ENCODE measurements at places on chromosomes 16 and 17.

DNA sequence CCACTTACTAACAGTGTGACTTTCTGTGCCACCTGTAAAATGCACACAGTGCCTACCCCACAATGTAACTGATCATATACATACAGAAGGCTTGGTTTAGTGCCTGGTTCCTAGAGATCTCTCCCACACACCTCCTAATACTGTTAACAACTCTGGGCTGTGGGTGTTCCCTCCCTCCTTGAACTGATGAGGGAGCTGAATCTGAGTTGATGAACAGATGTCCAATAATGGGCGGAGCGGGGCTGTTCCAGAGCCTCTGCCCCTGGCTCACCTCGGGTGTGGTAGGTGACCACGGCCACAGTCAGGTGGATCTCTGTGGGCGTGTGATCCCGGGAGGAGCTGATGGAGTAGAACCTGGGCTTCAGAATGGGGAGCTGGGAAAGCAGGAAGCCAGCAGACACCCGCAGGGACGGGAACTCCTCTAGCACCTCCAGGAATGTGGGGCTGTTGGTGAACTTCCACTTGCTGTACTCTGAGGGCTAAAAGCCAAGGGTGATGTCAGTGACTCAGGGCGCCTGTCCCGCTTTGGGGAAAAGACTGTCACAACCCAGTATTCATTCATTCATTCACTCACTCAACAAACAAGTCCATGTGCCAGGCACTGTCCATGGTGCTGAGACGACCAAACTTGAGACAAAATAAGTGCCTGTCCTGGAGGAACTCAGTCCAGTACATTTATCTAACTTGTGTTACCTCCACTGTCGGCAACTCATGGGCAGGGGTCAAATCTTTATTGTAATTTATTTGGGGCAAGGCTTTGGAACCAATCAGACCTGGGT lies 37.6 kb downstream of the NOS2 start:
- DNase-seq: peak; percentile 5

- DNase-seq: no peak
These were observed 3.8 kb downstream of the SMCR8 start for GRCh38 chr17:18318771-18319450.

DNA sequence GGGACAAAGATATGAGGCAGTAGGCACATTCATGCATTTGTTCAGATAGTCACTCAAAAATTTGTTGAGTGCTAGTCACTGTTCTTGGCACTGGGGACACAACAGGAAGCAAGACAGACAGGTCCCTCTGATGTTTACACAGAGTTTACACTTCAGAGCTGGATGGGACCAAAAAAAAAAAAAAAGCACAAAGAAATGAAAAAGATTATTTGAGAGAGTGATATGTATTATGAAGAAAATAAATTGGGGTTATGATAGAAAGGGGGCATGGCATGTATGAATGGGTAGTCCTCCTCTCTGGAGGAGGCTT lies 3.5 kb upstream of the YPEL2 start:
- DNase-seq: no peak

GRCh38 chr17:39973496-39973895 lies 7.1 kb upstream of the PSMD3 start:
- DNase-seq: no peak

DNA sequence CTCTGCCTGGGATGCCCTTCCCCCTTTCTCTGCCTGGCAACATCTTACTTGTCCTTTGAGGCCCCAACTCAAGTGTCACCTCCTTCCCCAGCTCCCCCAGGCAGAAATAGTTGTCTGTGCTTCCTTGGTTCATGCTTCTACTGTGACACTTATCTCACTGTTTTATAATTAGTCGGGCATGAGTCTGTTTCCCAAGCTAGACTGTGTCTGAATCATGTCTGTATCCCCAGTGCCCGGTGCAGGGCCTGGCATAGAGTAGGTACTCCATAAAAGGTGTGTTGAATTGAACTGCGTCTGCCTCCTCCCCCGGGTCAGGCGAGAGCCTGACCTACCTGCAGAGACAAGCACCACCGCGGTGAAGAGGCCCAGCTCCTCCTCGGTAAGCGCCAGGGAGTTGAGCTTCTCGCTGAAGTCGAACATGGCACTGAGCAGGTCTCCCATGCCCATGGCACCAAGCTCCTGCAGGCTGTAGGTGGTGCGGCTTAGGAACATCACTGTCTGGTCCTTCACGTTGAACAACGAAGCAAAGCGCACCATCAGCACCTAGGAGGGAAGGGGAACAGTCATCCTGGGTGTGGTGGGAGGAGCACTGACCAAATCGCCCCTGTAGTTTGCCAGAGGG lies 6.7 kb downstream of the NR1D1 start:
- DNase-seq: no peak

DNA sequence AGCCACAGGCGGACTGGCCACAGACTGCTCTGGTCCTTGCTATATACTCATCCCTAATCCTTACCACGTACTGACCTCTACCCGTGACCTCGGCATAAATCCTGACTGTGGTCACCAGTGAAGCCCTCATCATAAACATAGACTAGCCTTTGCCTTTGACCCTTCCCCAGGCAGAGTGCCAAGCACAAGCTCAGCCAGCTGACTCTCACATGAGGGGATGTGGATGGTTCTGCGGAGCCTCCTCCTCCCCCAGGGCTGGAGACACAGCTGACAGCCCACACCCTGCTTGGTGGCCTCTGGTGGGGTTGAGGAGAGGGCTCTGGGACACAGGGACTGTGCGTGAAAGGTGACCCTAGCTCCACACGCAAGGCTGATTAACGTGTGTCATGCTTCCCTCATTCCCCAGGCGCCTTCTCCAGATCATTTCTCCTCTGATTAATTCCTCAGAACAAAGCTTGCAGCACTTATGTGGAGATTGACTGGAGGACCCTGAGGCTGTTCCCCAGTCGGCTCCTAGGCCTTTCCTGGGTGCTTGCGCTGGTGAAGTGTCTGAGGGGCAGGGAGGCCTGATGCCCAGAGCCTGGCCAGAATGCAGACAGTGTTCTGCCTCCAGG lies 241.5 kb upstream of the NLRP1 start:
- no peak for DNase-seq

DNA sequence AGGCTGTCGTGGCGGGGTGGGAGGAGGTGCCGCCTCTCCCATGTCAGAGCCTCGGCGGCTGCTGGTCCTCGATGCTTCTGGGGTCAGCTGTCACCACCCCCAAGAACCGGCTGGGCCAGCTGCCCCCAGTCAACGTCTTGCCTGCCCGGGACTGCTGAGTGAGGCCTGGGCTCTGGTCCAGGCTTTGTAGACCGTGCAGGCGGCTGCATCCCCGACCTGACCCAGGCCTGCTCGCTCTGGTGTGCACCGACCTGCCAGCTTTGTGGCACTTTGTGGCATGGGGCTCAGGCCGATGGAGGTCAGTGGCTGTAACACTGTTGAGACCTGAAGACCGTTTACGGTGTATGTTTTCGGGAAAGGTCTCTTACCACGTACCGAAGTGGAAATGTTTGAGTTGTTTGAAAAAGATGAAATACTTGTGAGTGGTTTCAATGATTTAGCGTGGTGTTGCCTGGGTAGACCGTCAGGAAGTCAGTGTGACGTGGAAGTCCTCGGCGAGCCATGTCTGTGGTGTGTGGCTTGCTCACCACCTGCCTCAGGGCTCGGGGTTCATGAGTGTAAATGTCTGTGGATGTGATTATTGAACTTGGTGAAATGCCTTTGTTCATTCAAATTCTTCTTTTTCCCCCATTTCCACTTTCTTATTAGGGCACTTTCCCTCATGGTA lies 53.2 kb upstream of the ZNF750 start:
- DNase-seq: peak; percentile 35

DNA sequence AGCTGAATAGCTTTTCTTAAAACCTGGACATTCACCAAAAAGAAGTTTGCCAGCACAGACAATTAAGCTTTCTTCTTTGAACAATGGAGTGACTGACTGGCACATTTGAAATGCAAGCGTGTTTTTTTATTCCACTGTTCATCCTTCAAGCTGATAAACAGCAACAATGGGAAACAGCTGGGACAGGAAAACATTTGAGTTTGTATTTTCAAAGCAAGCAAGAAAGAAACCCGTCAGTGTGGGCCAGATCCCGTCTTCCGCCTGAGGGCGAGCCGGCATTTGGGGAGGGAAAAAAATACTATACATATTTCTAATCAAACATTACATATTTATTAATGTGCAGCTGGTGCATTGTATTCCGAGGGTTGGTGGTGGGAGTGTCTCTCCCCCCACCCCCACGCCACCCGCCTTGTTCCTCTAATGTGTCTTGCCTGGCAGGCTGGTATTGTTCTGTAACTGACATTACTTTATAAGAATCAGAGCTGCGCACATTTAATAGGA lies 94.3 kb downstream of the CYLD start:
- DNase-seq: no peak

DNA sequence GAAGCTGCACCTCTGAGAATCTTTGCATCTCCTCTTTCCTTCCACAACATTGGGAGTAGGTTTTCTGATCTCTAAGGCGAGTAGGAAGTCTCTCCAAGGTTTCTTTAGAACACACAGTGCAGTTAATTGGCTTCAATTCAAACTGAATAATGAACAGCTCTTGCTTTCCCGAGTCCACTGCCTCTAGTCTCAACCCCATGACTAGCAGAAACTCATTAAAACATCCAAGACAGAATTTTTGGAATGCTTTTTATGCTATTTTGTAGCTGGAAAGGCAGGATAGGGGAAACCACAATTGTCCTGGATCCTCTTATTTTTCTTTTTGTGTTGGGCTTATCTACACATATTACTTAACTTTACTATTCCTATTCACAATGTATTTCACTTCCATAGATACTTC lies 206.6 kb downstream of the CDH8 start:
- no peak for DNase-seq

- DNase-seq: no peak
These were observed 86.5 kb downstream of the ABCA8 start for GRCh38 chr17:68868708-68869107.

DNA sequence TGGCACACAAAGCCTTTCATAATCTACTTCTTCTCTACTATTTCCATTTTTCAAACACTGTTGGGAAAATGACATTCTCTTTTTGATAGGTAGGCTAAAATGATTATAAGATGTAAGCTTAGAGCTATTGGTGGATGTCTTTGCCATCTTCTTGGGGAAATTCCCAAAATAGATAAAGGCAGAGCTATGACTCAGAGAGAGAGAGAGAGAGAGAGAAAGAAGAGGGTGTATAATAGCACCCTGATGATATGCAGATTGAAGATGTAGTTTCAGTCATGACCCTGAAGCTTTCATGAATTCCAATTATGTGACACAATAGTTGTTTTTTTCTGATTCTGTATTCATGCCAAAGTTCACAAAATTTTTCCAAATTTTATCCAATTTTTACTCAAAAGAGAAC lies 529.1 kb downstream of the HS3ST4 start:
- no peak for DNase-seq

DNA sequence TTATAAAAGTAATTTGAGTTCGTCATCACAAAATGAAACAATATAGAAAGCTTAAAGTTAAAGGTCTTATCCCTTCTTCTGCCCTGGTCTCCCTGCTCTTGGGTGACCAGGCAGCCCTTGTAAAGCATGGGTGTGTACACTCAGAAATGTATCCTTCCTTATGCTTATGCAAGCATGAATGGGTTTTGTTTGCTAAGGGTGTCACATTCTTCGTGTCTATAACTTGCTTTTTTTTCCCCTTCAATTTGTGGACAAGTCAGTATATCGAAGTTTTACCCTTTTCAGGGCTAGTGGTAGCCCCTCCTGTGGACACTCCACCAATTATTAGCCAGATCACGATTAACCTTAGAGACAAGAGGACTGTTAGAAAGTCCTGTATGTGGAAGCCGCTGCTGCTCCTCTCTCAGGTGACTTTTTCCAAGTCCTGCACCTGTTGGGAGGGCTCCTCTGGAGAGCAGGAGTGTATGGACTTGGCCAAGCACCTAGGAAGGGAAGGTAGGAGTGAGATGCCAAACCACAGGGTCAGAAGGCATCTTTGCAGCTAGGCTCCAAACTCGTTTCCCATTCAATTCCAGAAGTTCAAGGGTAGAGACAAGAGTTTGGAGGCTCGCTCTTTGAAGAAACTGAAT lies 50.9 kb downstream of the LDHD start:
- DNase-seq: no peak

GRCh38 chr16:82042846-82043245 lies 7.8 kb downstream of the HSD17B2 start:
- DNase-seq: no peak

GRCh38 chr16:28110479-28110878 lies 47.0 kb upstream of the GSG1L start:
- DNase-seq: no peak

DNA sequence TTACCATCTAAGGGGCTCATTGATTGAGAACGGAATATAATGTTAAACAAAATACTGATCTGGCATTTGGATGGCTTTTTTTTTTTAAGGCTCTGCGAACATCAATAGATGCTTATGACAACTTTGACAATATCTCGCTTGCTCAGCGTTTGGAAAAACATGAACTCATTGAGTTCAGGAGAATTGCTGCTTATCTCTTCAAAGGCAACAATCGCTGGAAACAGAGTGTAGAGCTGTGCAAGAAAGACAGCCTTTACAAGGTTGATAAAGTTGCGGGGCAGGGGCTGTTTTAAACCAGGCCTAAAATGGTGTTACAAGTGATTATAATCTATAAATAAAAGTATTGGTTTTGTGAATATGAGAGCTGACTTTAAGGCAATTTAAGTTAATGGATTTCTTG lies 22.3 kb downstream of the PTRH2 start:
- DNase-seq: no peak

GRCh38 chr17:34979650-34980352 lies 511 bp upstream of the LIG3 start:
- DNase-seq: no peak

DNA sequence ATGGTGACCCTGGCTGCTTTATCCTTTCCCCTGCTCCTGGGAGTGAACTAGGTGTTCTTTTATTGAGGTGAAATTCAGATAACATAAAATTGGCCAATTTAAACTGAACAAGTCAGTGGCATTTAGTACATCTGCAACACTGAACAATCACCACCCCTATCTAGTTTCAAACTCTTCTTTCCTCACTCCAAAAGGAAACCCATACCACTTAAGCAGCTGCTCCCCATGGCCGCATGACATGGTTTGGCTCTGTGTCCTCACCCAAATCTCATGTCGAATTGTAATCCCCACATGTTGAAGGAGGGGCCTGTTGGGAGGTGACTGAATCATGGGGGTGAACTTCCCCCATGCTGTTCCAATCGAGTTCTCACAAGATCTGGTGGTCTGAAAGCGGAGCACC lies 154.1 kb downstream of the STX8 start:
- no peak for DNase-seq

- DNase-seq: no peak
These were observed 20.9 kb upstream of the PSMD7 start for GRCh38 chr16:74275711-74276110.

- peak; percentile 47 for DNase-seq
These were observed at the start of gene ZPBP2 for GRCh38 chr17:39867880-39868553. TSS of gene ZPBP2 (plus strand) at chr17:39868202. CDS start at chr17:39868355, 153 bp downstream.

GRCh38 chr16:14549789-14550153 lies 80.3 kb downstream of the PARN start:
- no peak for DNase-seq

DNA sequence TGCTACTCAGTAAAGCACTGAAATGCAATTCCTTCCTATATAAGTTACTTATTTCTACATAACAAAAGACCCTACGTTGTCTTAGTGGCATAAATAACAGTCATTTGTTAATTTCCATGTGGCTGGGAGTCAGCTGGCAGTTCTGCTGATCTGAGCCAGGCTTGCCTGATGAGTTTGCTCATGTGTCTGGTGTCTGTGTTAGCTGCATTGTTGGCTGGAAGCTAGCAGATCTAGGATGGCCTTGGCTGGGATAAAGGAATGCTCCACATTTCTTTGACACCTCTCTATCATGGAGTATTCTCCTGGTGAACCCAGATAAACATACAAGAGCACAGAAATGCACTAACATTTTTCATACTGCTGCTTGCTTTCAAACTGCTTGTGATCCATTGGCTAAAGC lies 264.4 kb upstream of the MON1B start:
- DNase-seq: no peak

Data from activated CD4-positive, alpha-beta T cell treated with anti-CD3 and anti-CD28 coated beads, Interleukin-2, Interleukin-4, amounts not matched to agents 100 ng/mL and 50 ng/mL, durations not matched to agents 16 hours and 8 hours (primary cell).